ENCODE measurements at places on chromosomes 2 and 18.
A peak's percentile ranks its signal among the peaks of the same experiment; 100 is the strongest.

DNA sequence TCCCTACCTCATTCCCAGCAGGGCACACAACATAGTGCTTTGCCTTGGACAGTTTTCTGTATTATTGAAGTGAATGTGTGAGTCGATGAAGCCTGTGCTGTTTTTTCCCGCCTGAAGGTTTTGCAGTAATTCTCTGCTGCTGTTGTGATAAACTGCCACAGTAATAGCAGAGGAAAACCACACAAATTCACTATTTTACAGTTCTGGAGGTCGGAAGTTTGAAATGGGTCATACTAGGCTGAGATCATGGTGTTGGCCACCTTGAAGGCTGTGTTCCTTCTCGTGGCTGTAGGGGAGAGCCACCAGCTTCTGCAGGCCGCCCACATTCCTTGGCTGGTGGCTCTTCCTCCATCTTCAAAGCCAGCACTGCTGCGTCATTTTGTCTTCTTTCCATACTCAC, 678 bp upstream of the SLC16A14 start:
- DNase-seq = no peak

DNA sequence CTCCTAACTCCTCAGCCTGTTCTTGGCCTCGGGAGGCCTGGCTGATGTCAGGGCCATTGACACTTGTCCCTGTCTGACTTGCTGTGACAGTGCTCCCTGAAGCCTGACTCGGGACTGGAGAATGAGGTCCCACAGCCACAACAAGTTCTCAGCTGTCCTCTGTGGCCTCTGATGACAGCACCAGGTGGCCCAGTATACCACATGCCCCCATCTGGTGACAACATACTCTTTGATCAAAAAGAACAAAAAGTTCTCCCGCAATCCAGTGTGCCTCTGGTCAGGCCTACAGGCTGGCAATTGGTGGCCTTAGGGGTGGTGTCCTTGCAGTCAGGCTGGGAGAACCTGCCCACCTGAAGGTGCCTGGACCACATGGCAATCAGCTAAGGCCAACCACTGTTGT, 102.6 kb downstream of the SEPTIN10 start:
- no peak for DNase-seq

DNA sequence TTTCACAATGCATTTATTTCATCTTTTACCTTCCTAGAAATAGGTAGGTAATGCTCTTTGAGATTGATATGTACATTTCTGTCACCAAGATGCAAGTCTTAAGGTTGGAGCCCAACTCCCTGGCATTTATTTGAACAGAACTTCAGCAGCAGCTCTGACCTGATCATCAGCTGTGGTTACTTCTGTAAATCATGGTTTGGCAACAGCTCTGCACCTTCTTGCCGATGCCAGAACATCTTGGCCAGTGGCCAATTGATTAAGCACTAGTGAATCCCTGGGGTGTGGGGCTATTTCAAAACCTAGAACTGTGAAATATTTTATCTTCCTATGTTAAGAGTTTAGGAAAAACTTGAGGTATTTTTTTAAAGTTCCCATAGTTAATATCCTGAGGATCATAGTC, 124.8 kb upstream of the NYAP2 start:
- DNase-seq = no peak

DNA sequence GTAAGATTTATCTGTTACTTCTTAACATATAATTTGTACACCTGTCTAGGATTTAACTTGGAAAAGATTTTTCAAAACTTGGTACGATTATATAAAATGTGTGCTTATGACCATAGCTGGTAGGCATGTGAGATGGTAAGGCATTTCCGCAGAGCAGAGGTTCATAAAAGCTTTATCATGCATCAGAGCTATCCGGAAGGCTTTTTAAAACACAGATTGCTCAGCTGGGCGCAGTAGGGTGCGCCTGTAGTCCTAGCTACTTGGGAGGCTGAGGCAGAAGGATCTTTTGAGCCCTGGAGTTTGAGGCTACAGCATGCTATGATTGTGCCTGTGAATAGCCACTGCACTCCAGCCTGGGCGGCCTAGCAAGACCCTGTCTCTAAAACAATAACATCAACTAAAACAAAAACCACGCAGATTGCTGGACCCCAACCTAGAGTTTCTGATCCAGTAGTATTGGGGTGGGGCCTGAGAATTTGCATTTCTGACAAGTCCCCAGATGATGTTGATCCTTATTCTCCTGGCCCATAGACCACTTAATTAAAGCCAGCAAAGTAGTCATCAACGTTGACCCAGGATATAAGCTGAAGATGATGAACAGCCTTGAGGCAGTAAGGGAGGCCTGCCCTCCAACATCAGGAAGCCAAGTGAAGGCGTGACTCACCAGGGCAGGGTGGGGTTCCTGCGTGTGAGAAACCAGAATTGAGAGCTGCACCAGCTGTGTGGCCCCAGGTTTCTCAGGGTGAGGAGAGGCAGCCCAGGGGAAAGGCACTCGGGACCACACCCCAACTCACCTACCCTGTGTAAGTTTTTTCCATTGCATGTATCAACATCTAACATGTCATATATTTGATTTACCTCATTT, 21.6 kb upstream of the SLC20A1 start:
- peak; percentile 67 for DNase-seq

DNA sequence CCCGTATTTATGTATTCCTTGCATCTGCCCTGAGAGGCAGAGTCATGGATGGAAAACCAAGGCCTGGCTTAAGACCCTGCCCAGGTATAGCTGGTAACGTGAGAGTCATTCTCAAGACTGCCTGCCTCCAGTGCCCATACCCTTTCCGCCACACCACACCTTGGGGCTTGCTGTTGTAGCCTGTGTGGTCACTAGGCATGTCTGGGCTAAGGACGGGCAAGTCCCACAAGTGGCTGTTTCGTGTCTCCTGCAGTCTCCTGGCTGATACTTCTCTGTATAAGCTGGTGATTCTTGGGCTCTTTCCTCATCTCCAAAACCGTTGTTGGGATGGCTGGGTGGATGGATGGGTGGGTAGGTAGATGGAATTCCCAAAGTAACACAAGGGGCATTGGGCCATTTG, 269.8 kb downstream of the KLHL29 start:
- no peak for DNase-seq

GRCh38 chr2:211881449-211881848, 657.2 kb downstream of the ERBB4 start:
- DNase-seq = no peak

GRCh38 chr2:63580651-63581297, 7.5 kb downstream of the WDPCP start:
- DNase-seq = no peak

GRCh38 chr2:113034016-113034415, 18.7 kb downstream of the IL36B start:
- no peak for DNase-seq

GRCh38 chr2:118307864-118308263, 219.6 kb downstream of the INSIG2 start:
- no peak for DNase-seq

DNA sequence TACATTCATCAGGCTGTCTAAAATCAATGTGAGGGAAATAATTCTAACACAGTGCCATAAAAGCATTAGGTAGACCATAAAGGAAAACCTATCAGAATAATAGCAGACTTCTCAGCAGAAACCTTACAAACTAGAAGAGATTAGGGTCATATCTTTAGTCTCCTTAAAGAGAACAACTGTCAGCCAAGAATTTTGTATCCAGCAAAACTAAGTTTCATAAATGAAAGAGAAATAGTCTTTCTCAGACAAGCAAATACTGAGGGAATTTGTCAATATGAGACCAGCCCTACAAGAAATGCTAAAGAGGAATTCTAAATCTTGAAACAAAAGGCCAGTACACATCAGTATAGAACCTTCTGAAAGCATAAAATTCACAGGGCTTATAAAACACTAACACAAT, 482.0 kb downstream of the SATB2 start:
- no peak for DNase-seq

GRCh38 chr2:8438996-8439395, 242.9 kb upstream of the ID2 start:
- DNase-seq = no peak

- no peak for DNase-seq
Observed at GRCh38 chr2:10935366-10935918, 23.7 kb downstream of the KCNF1 start.

- no peak for DNase-seq
Observed at GRCh38 chr2:190533968-190534309, 583 bp downstream of the NEMP2 start.

- DNase-seq = no peak
Observed at GRCh38 chr2:196404276-196404675, 232.9 kb upstream of the STK17B start.

GRCh38 chr2:164015328-164016123, 279.7 kb upstream of the FIGN start:
- DNase-seq = no peak

DNA sequence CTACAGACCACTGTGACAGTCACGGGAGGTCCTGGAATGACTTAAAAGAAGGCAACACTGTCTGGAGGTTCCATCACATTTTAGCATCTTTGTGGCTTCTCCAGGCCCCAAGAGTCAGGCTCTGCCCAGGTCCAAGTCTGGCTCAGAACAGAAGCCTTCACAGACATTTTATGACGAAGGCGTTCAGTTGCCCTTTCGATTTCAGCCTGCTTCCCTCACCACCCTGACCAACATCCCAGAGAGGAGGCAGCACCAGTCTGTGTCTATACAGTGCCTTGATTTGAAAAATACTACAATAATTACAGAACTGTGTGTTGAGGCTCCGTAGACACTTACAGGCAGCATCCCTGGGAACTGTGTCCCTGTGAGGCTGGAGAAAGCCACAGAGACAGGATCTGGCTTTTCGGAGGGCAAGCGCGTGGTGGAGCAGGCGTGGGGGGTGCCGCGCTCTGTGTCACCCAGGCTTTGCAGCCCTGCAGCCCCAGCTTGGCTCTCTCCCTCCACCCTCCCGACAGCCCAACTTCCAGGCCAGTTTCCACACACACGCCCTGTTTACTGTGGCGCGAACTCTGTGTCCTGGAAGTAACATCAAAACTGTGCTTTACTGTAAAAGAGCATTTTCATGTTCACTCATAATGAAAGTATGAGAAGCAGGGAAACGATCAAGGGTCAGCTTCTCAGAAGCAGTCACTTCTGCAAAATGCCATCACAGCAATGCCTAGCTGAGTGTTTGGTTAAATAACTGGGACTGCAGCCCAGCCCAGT, 153.5 kb upstream of the ALKAL2 start:
- no peak for DNase-seq

GRCh38 chr2:23546913-23547312, 161.9 kb downstream of the KLHL29 start:
- DNase-seq = no peak

DNA sequence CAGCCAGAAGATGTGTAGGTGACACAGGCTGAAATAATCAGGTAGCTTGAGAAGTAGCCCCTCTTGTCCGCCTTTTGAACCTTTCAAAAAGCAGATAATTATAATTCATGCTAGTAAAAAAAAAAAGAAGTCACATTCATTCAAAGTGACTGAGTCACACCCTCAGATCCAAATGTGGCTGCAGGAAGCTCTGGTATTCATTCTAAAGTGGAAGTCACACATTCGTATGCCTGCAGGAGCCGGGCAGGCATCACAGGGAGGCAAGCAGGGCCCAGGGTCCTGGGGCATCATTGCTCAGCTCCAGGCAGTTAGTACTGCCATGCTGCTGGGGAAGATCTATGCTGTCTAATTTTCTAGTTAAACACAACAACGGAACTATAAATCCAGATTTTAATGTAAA, 21.7 kb upstream of the RAB11FIP5 start:
- DNase-seq = no peak

GRCh38 chr2:84897773-84898172, 7.7 kb upstream of the TMSB10 start:
- no peak for DNase-seq

DNA sequence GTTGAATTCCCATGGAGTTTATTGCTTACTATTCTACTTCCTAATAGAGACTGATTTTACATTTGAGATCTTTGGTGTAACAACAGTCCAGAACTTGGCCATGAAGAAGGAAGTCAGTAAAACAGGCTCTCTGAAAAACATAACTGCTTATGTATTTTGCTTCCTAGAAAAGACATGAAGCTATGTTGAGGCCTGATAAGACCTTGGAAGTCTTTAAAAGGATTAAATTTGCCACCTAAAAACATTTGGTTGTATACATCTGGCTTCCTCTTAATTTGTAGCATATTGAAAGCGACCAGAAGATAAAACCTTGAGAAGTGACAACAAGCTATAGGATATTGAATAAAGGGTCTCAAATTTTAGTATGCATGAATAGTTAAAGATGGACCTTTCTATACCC, 36.4 kb downstream of the PTRHD1 start:
- DNase-seq = no peak

DNA sequence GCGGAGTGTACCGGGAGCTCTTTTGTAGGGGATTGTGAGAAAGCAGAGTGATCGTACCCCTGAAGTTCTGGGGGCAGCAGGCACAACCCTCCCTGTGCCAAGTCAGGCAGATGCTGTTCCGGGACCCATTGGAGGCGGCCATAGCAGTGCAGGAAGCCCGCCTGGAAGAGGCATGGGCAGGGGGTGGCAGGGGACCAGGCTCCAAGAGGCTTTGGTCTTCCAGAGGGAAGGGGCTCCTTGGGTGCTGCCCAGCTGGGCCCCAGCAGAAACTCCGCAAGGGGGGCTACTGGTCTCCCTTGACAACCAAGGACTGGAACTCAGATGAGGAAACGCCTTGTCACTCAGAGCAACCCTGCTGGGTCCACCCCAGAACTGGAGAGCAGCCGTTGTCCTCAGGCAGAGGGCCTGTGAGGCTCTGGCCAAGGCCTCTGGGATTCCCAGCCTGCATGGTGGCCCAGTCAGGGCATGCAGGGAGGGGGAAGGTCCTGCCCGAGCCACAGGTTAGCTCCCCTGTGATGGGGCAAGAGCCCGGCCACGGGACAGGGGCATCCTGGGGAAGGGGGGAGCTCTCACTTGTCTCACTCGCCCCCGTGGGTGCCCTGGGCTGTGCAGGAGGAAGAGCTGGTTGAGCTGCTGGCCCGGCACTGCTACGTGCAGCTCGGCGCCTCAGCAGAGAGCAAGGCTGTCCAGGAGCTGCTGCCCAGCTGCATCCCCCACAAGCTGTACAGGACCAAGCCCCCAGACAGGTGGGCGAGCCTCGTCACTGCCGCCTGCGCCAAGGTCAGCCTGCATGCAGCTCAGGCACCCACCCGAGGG, 21.0 kb upstream of the GPR17 start:
- DNase-seq = no peak

GRCh38 chr2:35503311-35503710, 852.3 kb upstream of the CRIM1 start:
- no peak for DNase-seq

DNA sequence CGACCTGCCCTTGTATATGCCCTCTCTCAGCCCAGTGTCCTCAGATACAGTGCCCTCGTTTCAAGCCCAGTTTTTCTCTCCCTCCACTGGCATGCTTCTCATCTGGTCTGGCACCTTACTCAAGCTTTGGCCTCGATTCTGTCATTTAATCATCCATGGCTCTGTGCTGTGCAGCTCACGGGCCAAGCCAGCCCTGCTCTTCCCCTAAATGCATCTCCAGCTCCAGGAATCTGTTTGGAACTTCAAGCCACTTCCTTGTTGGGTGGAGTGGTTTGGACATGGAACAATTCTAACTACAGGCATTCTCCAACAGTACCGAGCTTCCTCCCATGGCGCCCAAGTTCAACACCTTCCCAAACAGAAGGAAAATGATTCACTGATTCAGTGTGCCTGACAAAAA, 76.7 kb upstream of the ZNF397 start:
- DNase-seq = no peak

GRCh38 chr2:100812116-100812515, 7.8 kb upstream of the NPAS2 start:
- DNase-seq = no peak

GRCh38 chr18:37266290-37266689, 299.3 kb downstream of the CELF4 start:
- DNase-seq = no peak

- DNase-seq = no peak
Observed at GRCh38 chr2:38836791-38837190, 38.9 kb downstream of the DHX57 start.
